ENCODE measurements at places on chromosomes 6 and 20. TPM values are rescaled to one million over a fixed set of nuclear protein-coding genes. Genes with fewer than 3 reads are reported as not detected.

GRCh38 chr20:4050203-4050980, 35.0 kb upstream of the RNF24 start:
- DNase-seq, result no peak

- DNase-seq, result no peak
Observed at GRCh38 chr20:63976980-63977738, 2.3 kb downstream of the SAMD10 start.

DNA sequence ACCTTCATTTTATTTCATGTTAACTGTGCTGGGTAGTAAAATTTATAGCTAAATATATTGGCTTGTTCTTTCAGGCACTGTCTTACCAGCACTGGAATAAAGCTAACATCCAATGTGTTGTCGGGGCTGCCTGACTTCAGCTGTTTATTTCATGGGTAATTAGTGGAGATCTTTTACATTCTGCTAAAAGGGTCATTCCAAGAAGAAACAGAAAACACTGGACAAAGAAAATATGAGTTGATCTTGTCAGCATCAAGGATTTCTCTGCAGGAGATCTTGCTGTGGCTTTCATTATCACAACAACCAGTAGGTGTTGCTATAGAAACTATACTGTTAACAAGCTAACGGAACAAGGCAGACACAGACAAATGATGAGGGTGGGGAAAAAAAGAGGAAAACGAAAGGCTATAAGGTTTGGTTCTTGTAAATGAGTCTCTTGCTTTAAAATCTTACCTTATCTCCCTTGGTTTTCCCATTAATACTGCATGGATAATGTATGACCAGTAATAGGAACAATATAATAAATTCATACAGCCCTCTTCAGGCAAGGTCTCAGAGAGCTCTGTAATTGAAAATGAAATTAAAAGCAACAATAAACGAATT, 206.8 kb downstream of the SIM1 start:
- peak; percentile 80 for DNase-seq

- DNase-seq, result no peak
Observed at GRCh38 chr6:42140756-42141602, 1.4 kb downstream of the C6orf132 start.

DNA sequence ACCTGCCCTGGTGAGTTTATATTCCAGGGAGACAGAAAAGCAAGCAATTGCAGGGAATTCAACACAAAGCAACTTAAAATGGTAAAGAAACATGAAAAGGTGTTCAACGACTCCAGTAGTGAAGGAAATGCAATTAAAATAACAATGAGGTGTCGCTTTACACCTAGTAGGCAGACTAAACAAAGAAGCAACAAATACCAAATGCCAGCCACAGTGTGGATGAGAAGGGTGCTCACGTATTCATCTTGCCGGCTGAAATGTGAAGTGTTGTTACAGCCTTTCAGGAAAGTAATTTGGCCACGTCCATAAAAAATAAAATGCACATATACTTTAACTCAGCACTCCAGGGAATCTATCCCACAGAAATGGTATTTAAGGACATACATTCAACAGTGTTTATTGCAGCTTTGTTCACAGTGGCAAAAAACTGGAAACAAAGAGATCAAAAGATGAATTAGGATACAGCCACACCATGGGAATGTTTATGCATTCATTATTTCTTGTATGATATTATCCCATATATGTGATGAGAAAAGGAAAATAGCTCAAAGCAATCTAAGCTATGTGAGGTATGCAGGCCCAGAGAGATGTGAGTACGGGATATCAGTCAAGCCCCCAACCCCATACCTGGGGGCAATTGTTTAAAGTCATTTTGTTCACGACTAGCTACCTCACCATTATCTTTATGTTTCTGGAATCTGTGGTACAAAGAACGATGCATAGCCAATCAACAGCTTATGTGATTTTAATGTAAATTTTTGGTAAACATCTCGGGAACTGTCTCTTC, 266.0 kb upstream of the SOX4 start:
- DNase-seq, result no peak

DNA sequence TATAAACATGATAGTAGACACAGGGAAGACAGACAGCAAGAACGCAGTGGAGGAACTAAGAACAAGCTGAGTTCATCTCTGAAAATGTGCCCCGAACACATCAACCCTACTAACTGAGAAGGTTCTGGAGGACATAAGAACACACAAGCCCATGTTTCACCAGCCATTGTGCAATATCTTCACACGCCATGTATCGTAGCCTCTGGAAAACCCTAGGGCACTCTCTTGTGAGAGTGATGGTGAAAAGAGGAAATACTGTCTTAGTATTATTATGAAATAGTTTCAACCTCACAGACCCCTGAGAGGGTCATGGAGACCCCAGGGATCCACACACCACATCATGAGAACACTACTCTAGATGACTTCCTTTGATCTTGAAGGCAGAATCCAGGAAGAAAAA, 26.1 kb upstream of the FOXF2 start:
- no peak for DNase-seq

DNA sequence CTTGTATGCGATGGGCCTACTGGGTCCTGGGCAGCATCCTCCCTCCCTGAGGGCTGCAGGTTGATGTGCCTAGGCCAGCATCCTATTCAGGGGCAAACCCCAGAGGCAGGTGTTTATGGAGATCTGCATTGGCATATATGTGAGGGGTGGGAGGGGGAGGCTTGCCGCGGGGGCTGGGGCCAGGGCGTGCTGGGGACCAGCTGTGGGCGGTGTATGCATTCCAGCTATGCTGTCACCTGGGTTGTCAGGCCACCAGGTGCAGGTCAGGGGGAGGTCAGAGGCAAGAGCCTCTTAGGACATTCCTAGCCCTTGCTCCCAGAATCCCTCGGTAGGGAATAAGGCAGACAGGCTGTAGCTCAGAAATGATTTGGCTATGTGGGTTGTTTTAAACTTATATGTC, 11.9 kb downstream of the FOXA2 start:
- no peak for DNase-seq

- no peak for DNase-seq
Observed at GRCh38 chr6:43712579-43712978, 25.0 kb upstream of the MRPS18A start.

DNA sequence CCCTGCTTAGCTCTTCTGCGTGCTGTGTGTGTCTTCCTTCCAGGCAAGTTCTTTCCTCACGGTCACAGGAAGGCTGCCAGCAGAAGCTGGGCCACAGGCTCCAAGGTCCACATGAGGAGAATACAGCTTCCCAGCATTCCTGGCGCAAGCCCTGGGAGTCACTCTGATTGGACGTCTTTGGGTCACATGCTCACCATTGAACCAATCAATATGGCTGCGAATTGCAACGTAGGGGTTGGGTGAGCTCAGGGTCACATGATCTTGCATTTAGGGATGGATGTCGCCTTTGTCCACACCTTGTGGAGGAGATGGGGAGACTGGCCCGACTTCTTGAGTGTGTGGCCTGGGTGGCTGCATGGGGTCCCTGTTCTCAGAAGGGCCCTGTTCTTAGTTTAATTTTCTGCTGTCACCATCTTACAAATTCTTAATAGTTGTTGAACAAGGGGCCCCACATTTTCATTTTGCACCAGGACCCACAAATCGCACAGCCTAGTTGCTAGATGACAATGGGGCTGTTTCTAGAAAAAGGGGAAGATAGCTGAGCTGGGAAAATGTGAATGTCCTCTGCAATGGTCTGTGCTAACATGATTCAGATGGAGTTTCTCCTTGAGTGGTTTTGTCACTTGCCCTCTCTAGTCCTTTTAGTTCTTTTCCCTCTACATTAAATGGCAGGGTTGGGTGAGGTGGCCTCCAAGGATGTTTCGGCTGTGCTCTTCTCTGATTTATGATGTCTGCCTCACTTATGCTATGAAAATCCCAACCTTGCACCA, 149.6 kb downstream of the CDH26 start:
- no peak for DNase-seq

DNA sequence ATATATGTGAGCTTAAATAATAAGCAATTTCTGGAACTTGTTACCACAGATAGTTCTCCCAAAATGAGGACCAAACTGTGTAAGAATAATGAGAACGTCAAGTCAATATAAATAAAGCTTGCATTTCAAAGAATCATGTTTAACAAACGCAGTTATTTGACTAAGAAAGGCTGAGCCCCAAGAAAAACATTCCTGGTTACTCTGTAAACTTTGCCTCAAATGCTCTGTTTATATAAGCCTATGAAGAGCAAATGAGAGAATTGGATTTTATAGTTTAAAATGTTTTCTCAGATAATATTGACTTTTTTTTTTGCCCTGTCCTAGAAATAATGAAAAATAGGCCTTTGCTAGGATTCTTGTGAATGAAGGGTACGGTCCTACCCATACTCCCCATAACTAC, 81.3 kb downstream of the C6orf52 start:
- peak; percentile 25 for DNase-seq

- no peak for DNase-seq
Observed at GRCh38 chr6:13989496-13990144, 64.9 kb downstream of the RNF182 start.

DNA sequence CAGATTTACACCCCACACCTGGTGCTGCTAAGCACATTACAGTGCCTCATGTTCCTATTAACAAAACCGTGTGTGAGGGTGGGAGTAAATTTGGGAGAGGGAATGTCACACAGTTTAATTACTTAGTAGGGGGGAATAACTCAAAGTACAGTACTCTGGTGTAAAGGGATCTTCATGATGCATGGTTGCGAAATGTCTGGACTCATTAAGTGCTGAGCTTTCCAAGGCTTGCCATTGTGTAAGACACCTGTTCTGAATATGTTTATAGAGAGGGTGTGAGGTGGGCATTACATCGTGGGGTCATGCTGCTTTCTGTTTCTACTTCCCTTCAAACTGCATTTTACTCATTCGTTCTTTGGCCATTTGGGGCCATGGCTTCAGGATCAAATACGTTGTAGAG, 181.2 kb downstream of the ADGRG6 start:
- no peak for DNase-seq

- DNase-seq, result no peak
Observed at GRCh38 chr6:109701774-109702173, 10.7 kb downstream of the FIG4 start.

GRCh38 chr20:36010076-36010475, 41.7 kb downstream of the CNBD2 start:
- DNase-seq, result no peak

DNA sequence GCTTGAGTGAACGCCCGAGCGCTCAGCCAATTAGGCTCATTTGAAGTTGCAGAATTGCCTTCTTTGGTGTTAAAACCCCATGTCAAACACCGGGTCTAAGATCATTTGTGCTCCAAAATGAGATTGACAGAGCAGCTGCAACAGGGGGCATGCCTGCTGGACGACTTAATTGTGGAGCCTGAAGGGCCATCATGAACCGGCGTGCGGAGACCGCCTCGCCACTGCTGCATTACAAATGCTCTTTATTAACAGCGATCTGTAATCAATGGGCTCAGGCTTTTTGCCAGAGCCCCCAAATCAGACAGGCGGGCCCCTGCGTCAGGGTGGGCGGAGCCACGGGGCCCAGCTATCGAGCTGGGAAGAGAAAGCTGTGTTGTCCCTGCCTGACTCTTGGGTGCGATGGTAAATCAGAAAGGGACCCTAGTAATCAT, 183.2 kb downstream of the SIM1 start:
- no peak for DNase-seq

GRCh38 chr20:10609770-10610169, 64.0 kb downstream of the JAG1 start:
- no peak for DNase-seq

- DNase-seq, result no peak
Observed at GRCh38 chr6:75077701-75078100, 128.2 kb downstream of the COL12A1 start.

DNA sequence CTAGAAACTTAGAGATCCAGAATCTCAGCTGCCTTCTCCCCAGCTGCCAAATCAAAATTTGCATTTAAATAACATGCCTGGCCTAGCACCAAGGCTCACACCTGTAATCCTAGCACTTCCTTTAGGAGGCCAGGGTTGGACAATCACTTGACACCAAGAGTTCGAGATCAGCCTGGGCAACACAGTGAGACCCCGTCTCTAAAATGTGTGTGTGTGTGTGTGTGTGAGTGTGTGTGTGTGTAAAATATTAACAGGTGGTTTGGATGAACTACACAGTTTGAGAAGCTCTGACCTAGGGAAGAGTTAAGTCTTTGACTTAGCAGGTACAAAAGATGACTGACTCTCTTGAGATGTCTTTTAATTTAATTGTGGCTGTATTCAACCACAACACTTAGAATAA, 20.2 kb upstream of the CD2AP start:
- no peak for DNase-seq

DNA sequence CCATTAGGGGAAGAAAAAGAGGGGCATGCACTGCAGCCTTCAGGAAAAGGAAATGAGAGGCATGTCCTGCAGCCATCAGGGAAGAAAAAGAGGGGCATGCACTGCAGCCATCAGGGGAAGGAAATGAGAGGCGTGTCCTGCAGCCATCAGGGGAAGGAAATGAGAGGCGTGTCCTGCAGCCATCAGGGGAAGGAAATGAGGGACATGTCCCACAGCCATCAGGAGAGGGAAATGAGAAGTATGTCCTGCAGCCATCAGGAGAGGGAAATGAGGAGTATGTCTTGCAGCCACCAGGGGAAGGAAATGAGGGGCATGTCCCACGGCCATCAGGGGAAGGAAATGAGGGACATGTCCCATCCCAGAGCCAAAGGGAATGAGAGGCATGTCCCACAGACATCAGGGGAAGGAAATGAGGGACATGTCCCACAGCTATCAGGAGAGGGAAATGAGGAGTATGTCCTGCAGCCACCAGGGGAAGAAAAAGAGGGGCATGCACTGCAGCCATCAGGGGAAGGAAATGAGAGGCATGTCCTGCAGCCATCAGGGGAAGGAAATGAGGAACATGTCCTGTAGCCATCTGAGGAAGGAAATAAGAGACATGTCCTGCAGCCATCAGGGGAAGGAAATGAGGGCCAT, 52.0 kb downstream of the PSMB1 start:
- DNase-seq, result no peak

GRCh38 chr6:139027620-139028182, 844 bp upstream of the ABRACL start:
- peak; percentile 56 for DNase-seq

- no peak for DNase-seq
Observed at GRCh38 chr20:59165891-59166709, 2.5 kb downstream of the ZNF831 start.

GRCh38 chr6:52207066-52207465, 20.9 kb downstream of the IL17A start:
- no peak for DNase-seq

GRCh38 chr6:751765-752164, 58.8 kb upstream of the EXOC2 start:
- DNase-seq, result no peak

DNA sequence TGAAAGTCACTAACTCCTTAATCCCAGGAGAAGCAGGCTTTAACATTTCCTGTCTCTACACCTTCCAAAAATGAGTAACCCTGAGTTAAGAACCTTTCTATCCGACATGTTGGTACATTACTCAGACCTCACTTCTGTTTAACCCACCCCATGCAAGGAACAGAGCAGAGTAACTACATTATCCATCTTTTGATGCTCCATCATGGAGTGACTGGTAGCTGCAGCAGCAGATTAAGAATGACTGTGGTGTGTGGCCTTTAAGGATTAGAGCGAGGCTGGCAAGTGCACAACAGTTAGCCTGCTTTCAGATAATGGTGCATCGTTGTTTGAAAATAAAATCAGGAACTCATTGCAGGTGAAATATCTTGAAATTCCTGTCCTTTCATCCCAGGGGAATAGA, 2.0 kb downstream of the TRAF3IP2 start:
- DNase-seq, result no peak

CHRNA4 gene
- total RNA-seq, result not detected

COL9A1 gene
- total RNA-seq, result not detected

GDAP1L1 gene
- total RNA-seq, result 0.37 TPM

DYNLT2 gene
- total RNA-seq, result 0.54 TPM

PTPRA gene
- total RNA-seq, result 26.9 TPM

BTNL2 gene
- not detected for total RNA-seq

XKR7 gene
- total RNA-seq, result 8.1 TPM

STAU1 gene
- 65.3 TPM for total RNA-seq

ZNF512B gene
- total RNA-seq, result 5.8 TPM

IBTK gene
- total RNA-seq, result 37.2 TPM

SAMD10 gene
- total RNA-seq, result 1.2 TPM

NDUFAF5 gene
- 13.1 TPM for total RNA-seq
